ENCODE measurements at places on chromosomes 6 and 20.

DNA sequence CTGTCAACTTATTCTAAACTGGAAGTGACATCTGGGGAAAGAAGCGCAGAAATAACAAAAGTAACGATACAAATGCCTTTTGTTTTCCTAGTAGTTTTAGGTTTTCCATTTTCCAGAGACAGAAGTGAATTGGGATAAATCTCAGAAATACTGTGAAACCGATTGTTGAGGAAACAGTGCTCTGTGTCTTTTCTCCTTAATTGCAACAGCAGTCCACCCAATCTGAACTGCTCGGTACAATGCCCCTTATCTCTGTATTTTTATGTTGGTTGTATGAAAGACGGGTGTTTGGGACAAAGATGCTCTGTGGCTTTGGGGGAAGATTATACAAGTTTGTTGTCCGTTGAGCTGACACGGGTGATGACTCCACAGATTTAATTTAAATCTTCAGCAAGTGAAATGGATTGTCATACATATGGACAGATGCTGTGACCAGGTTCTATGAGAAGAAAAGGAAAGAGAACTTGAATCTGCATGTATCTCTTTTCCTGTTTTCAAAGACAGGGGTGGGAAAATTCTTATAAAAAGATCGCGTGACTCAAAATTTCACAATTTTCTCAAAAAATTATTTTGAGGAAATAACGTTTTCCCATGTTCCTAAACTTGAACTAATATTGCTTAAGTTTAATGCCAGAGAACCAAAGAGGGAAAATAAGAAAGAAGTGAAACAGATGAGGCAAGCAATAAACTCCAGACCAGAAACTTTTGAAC is 41.2 kb downstream of the SASH1 start:
- no peak for DNase-seq

- DNase-seq, result peak; percentile 77
Observed at GRCh38 chr6:32868257-32868788, 14.3 kb downstream of the PSMB9 start.

- peak; percentile 24 for DNase-seq
Observed at GRCh38 chr6:13453771-13454251, 33.6 kb downstream of the GFOD1 start.

GRCh38 chr20:45670139-45670538 is at the start of gene WFDC11:
Gene WFDC11, minus strand, starts transcription at chr20:45670239. Its CDS starts 19,639 bp downstream, at chr20:45650600.
- no peak for DNase-seq

- DNase-seq, result no peak
Observed at GRCh38 chr6:123841067-123841896, 37.6 kb downstream of the NKAIN2 start.

DNA sequence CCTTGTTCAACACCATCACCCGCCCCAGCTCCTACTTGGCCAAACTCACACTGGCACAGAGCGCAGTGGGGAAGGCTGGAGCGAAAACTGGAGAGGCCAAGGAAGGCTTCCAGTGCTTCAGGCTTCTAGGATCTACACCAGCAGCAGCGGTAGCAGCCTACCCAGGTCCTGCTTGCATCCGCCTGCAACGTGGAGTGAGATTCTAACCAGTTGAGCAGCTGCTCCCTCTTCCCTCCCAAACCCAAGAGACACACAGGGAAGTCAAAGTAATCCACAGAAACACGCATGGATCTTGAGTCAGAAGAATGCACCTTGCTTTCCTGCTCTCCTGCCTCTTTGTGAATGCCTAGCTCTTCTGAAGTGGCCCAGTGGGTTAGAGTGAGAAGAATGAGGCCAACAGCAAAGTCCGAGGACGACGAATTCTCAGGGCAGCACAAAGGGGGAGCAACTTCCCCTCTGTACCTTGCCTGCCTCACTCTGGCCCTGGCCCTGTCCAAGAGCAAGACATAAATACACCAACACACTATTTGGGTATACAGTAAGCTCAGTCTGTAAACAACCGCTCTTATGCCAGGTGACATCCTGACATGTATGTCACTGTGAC is 95.9 kb upstream of the FOXQ1 start:
- no peak for DNase-seq

DNA sequence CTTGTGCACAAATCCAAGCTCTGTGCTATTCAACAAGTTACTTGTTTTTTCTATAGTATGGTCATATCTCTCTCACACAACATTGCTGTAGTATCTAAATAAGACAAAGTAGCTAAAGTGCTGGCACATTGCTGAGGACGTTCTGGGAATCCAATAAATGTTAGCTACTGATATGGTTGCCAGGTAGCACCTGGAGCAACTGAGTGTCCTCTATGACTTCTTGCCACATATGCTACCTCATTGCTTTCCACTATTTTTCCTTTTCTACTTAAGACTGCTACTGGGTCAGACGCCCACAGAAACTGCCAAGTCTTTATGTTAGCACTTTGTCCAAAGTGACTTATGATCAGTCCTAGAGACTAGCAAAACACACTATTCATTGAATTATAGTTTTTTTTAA is 85.3 kb downstream of the SYCP2 start:
- no peak for DNase-seq

GRCh38 chr20:60352017-60352416 is 393.8 kb downstream of the CDH26 start:
- DNase-seq, result no peak

DNA sequence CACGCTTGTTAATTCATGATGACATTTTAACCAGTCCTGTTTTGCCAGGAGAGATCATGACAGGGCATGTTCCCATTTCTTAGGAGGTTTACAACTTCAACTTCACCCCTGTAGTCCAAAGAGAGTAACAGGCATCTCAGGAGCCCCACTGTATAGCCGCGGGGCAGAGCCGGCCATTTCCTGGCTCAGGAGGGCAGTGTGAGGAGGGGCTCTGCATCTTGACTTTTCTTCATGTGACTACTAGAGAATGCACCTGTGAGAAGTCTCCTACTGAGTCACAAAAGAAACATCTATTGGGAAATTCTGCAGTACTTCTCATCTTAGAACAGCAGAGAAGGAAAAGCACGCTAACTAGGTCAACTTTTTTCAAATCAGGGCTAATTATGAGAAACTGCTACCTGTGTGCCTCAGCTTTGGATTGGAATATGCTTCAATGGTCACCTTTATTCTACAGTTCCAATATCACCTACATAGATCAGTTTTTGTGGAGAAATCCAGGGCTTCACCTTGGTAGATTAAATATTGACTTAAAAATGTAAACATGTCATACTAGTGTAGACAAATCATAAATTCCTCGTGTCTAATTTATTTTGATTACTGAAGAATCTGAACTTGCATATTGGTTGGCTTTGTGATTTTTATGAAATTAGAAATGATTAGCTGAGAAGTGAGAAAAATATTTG is 28.6 kb upstream of the SIM1 start:
- DNase-seq, result no peak

GRCh38 chr6:39062014-39062740 is 13.6 kb downstream of the GLP1R start:
- no peak for DNase-seq

- DNase-seq, result no peak
Observed at GRCh38 chr6:139841794-139842215, 467.4 kb upstream of the CITED2 start.

GRCh38 chr20:18052856-18053255 is 4.9 kb downstream of the OVOL2 start:
- no peak for DNase-seq

GRCh38 chr20:59161721-59162120 is 1.9 kb upstream of the ZNF831 start:
- DNase-seq, result no peak

GRCh38 chr20:419556-420165 is 11.6 kb downstream of the RBCK1 start:
- no peak for DNase-seq

DNA sequence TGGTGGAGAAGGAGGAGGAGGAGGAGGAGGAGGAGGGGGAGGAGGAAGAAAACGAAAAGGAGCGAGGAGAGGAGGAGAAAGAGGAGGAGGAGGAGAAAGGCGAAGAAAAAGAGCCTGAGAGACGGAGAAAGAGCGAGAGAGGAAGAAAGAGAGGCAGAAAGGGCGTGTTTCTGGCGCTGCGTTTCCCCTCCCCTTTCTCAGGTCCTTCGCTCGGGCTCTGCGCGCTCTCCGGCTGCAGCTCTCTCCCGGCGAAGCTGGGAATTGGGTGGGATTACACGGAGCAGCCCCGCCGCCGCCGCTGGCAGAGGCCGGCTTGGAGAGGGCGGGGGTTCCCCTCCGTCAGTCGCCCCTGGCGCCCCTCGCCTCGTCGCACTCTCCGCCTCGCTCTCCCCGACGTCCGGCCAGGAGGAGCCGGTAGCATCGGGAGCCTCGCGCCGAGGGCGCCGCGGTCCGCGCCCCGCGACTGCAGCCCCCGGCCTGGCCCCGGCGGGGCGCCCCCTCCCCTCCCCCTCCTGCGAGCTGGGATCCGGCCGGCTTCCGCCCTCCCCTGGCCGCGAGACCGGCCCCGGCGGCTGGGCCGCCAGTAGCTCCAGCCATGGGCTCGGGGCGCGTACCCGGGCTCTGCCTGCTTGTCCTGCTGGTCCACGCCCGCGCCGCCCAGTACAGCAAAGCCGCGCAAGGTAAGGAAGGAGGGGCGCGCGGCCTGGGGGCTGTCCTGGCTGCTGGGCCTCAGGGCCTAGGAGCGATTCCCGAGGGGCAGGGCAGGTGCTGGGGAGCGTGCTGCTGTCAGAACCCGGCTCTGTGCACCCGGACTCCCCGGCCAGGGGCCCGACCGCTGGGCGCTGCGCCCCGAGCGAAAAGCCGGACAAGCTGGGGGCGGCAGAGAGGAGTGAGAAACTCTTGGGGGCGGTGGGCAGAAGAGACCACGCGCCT is at the start of gene SCUBE3:
Gene SCUBE3 (plus strand): TSS at position 133 of the 933 bp plus-strand sequence. CDS start 463 bp downstream, at position 596.
- DNase-seq, result peak; percentile 38

DNA sequence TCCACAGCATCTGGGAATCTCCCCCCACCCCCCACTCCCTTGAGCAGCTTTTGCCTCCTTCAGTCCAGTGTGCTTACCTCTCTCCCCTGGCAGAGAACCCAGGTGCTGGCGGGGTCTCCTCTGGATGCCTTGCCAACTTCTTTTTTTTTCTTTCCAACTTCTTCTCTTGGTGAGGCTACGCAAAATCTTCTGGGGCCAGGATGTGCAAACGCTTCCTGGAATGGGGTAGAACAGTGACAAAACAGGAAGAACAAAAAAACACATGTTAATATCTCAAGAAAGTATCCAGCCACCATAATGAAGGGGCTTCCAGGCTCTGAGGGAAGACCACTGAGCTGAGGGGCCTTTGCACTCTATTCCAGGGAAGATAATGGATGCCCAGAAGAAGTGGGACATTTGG is 53.9 kb upstream of the DDR1 start:
- no peak for DNase-seq

DNA sequence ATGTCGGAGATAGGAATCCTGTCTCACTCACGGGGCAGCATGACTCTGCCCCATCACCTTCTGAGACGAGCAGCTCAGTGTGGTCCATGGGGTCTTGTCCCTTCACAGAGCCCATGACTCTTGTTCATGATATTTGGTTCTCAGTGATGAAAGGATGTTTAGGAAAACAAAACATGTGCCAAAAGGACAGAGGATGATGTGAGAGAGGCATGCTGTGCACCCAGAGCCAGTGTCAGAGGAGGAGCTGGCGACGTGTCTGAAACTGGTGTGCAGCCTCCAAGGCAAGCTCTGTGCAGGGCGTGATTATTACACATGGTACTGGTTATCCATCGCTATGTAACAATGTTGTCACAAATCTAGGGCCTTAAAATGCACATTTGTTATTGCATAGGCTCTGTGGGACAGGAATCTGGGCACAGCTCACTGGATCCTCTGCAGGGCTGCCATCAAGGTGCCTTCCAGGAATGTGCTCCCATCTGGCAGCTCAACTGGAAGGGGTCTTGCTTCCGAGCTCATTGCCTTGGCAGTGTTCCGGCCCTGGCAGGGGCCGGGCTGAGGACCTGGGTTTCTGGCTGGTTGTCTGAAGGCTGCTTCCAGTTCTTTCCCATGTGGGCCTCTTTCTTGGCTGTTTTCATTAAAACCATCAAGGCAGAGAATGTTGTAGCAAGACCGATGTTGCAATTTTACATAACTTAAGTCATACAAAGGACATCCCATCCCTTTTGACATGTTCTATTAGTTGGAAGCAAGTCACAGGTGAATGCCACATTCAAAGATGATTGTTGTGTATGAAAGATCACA is 175.4 kb downstream of the ERMARD start:
- DNase-seq, result no peak

GRCh38 chr6:148325316-148326068 is 17.1 kb upstream of the SASH1 start:
- no peak for DNase-seq

- DNase-seq, result no peak
Observed at GRCh38 chr6:87065117-87065516, 29.8 kb downstream of the CGA start.

DNA sequence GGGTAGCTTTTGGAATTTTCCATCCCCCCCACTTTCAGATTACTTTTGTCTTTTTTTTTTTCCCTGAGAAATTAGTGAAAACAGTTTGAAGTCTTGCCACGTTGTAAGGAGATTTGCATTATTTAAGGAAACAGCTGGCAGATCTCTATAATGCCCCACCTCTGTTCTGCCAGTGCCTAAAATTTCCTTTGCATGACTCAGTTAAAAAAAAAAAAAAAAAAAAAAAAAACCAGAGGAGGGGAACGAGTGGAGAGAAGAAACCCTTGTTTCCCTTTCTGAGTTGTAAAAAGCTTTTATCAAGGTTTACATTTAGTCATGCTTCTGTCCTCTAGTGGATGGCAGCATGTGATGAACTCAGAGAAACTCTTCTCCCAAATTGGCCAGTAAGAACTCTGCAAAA is 33.5 kb downstream of the CARMIL1 start:
- no peak for DNase-seq

GRCh38 chr20:63587776-63588591 is 13.9 kb upstream of the HELZ2 start:
- DNase-seq, result no peak

DNA sequence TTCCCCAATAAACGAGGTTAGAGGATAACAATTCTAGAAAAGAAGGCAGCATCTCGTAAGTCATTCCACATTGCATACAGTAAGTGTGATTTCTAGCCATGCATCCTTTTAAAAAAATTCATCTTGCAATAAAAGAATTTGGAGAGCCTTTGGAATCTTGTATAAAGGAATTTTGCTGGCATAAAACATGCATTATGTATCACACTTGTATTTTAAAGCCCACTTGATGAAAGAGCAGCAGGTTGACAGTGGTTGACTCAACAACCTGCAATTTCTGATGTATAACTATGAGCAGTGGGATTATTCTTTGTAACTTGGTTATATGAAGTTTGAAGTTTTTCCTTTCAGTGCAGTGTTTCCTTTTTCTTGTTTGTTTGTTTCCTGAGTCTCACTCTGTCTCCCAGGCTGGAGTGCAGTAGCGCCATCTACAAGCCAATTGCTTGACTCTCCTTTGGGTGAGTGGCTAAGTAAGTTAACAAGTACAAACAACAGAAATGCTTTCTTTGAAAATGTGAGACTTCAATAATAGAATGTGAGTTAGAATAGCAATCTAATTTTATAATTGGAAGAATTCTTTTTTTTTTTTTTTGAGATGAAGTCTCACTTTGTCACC is 39.9 kb downstream of the JARID2 start:
- no peak for DNase-seq

DNA sequence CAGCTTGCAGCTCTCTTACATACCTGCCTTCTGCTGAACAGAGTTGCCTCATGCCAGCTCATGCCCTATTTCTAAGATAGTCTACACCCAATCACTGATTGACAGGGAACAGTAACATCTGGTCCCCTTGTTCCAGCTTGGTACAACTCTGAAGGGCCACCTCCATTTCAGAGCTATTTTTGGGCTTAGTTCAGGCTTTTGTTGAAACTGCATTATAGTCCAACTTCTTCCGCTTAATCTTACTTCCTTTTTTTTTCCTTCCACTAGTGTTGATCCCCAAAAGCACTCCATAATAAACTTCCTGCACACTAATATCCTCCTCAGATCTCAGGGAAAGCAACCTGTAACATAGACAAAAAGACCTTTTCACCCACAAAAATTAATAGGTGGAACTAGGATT is 65.7 kb upstream of the TNFRSF21 start:
- no peak for DNase-seq

GRCh38 chr6:90611543-90612312 is 24.9 kb upstream of the MAP3K7 start:
- DNase-seq, result no peak
